NCI-H2029 treated with DMSO at 0.1 percent for 48 hours (cell line): ENCODE measurements at places on chromosomes 13 and 19.

DNA sequence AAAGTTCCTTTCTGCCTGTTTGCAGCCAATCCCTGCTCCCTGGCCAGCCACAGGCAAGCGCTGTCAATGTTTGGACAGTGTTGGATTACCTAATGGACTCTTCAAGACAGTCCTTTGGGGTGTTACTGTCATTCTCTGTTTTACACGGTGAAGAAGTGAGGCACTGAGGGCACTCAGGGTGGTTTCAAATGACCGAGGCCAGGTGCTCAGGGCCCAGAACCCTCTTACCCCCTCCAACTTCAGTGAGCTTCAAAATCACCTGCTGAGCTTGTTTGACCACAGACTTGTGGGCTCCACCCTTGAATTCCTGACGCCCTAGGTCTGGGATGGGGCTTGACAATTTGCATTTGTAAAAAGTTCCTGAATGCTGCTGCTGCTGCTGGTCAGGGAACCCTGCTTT, 97.9 kb downstream of the GGACT start:
- DNase-seq = peak; percentile 42

DNA sequence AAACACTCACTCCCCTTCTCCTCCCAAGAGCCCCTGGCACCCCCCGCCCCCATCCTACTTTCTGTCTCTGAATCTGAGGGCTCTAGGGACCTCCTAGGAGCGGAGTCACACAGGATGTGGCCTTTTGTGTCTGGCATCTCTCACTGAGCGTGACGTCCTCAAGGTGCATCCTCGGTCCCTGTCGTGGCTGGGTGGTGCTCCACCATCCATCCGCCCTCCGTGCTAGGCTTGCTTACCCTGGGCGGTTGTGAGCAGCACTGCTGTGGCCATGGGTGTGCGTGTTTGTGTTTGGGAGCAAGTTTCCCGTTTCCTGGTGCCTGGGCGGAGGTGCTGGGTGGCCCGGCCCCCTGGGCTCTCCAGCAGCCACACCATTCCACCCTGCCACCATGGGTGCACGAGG, 12.2 kb downstream of the PLEKHJ1 start:
- no peak for DNase-seq

GRCh38 chr13:65834897-65835296, 1395.2 kb downstream of the PCDH9 start:
- DNase-seq = no peak

GRCh38 chr13:84479656-84480055, 597.4 kb upstream of the SLITRK1 start:
- no peak for DNase-seq

GRCh38 chr13:110271313-110271712, 35.6 kb downstream of the COL4A1 start:
- no peak for DNase-seq

DNA sequence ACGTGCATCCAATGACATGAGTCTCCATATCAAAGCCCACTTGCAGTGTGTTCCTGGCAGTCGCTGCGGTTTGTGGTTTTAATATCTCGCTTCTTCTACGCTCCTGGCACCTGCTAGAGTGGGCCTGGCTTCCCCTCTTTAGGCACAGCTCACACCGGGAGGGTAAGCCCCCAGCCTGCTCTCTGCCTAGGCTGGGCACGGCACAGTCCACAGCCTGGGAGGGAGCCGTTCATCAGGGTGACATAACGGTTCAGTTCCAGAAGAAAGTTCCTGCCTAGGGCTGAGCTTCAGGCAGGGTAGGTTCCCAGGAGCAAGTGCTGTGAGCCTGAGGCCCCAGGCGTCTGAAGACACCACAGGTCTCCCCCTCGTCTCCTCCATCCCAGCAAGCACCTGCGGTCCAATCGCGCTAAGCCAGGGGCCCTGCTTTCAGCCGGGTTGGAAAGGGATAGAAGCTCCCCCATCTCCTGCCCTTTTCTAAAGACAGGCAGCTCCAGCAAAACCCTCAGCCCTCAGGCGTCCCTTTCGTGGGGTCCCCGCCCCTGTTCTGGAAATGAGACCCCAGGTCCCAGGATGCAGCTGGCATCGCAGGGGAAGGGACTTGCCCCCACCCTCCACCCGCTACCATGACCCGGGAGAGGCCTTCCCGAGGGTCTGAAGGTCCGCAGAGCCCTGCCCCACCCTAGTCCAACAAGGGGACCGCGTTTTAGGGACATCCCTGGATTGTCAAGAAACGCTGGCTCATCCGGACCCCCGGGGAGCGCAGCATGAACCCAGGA, 121.6 kb upstream of the ZNF507 start:
- DNase-seq = no peak

DNA sequence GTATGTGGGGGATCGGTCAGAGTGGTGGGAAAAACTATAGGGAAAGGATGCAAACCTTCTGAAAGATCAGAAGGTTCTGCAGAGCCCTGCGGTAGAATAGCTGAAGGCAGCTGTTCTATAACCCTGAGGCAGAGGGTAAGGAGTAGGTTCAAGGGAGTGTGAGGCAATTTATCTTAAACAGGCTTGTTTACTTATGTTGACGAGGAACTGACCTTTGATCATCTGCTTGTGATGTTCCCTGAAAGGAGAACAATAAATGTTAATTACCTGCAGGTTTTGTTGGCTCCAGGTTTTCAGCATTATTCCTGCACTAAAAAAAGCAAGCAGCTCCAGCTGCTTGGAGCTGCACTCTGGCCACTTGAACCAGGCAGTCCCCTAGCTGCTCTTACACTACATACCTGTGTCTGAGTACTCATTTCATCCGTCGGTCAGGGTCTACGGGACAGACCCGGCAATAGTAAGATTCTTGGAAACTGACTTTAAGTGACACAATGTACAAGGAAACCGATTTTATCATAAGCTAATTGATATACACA, 202.1 kb downstream of the TBC1D4 start:
- no peak for DNase-seq

GRCh38 chr13:40126306-40127085, 471.0 kb downstream of the COG6 start:
- DNase-seq = no peak

GRCh38 chr13:33677215-33677614, 140.7 kb upstream of the RFC3 start:
- peak; percentile 34 for DNase-seq

GRCh38 chr13:43516401-43516833, 270.4 kb downstream of the ENOX1 start:
- DNase-seq = no peak

DNA sequence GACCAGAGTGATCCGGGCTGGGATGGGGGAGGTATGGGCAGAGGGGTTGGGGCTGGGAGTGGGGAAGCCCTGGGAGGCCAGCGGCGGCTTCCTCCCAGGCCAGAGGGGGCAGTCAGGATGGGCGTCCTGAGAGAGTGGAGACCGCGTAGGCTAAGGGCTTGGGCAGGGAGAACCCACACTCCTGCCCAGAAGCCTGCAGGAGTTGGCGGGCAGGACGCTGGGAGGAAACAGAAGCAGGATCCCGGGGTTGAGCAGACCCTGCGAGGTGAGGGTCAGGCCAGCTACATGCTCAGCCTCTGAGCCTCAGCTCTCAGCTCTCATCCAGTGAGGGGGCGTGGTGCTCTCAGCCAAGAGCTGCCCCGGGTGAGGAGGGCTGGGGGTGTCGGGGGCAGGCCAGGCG, 7.8 kb upstream of the SCN1B start:
- no peak for DNase-seq

- no peak for DNase-seq
Measured at GRCh38 chr19:13887018-13887436, 10.1 kb downstream of the NANOS3 start.

- no peak for DNase-seq
Measured at GRCh38 chr19:33063356-33063752, 1.3 kb downstream of the RHPN2 start.

GRCh38 chr19:7294558-7295212, 471 bp upstream of the INSR start:
- DNase-seq = peak; percentile 11

DNA sequence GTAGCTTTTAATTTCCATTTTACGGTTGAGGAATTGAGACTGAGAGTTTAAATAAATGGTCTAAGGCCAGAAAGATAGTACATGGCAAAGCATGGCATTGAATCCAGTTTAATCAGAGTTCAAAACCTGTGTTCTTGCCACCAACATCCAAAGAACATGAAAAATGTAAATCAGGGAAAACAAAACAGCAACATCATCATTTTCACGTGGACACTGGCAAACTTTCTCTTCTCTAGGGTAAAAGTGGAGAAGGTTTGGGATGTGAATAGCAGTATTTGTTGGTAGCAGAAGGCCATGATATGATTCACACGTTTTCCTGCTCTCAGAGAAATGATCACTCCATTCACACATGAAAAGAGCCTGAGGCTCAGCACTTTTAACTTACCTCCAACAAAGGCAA, 357.7 kb downstream of the UQCRFS1 start:
- DNase-seq = no peak

GRCh38 chr13:93227878-93228642, 1.5 kb downstream of the GPC6 start:
- peak; percentile 89 for DNase-seq

DNA sequence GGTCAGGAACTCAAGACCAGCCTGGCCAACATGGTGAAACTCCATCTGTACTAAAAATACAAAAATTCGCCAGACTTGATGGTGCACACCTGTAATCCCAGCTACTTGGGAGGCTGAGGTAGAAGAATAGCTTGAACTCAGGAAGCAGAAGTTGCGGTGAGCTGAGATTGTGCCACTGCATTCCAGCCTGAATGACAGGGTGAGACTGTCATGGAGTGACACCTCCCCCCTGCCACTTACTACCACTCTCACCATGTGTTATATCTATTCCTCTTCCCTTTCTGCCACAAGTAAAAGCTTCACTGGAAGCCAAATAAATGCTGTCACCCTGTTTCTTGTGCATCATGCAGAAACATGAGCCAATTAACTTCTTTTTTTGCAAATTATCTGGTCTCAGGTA, 10.6 kb upstream of the CEACAM4 start:
- DNase-seq = no peak

DNA sequence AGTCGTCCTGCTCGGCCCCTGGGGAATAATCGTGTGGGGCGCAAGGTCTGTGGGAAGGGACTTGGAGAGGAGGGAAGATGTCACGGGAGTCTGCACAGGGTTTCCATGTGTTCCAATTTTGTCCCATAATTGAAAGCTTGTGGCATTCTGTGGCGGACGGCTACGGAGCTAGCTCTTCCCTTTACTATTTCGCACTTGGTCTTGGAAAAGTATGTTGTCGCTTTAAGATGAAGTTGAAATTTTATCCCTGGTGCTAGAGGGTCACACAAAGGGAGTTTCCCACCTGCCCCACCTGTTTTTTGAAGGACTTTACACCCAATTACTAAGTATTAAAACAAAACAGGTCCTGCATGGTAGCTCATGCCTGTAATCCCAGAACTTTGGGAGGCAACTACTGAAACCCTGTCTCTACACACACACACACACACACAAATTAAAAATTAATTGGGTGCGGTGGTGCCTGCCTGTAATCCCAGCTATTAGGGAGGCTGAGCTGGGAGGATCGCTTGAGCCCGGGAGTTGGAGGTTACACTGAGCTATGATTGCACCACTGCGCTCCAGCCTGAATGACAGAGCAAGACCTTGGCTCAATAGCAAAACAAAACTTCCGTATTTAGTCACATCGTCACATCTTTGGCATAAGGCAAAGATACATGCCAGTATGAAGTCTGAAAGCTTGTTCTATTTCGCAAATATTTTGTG, 967 bp upstream of the TPT1 start:
- no peak for DNase-seq

DNA sequence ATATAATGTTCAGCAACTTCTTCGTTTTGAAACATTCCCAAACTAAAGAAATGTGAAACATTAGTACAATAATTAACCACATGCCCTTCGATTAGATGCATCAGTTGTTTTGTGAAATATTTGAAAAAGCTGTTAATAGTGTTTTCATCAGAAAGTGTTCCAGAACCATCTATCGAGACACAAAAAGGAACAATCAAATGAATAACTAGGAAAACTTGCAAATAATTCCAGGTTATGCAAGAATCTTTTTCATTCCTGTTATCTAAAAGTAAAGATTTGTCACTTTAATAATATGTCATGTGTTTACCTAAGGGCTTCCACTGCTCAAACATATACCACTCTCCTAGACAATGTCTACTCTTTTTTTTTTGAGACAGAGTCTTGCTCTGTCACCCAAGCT, 904.2 kb upstream of the MIR17HG start:
- DNase-seq = no peak

- no peak for DNase-seq
Measured at GRCh38 chr13:50989476-50989875, 79.9 kb downstream of the RNASEH2B start.

GRCh38 chr13:110301606-110302553, 5.1 kb downstream of the COL4A1 start:
- DNase-seq = no peak

DNA sequence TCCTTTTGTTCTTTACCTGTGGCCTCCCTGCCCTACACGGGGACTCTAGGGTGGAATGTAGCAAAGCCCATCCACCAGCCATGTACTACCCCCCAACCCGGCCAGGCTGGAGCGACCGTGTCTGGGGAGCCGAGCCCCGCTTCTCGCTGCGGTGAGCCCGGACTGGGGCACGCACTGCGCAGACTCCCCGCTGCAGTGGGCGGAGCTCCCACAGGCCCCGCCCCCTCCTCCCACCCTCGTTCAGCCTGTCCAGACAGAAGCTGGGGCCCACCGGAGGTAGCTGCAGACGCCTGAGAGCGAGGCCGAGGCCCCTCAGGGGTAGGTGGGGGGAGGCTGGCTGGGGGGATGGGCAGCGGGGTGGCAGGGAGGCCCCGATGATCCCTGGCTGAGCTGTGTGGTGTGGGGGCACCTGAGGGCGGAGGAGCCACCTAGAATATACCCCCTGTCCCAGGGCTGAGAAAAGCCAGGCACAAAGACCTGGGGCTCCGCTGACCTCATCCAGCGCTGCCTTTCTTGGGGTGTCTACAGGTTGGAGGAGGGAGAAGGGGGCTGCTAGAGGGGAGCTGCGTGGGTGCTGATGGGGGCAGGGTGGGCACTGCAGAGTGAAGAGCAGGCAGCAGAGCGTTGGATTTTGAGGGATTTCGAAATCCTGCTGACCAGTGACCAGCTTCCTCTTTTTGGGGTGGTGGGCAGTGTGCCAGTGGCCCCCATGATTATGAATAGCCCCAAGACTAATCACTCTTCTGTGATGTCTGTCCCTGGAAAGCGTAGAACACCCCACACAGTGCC, 17.3 kb downstream of the PLD3 start:
- peak; percentile 1 for DNase-seq

GRCh38 chr19:27679399-27679798, 1533.6 kb downstream of the UQCRFS1 start:
- DNase-seq = no peak
